AG04450 (cell line): ENCODE measurements at places on chromosomes 3 and 15.

GRCh38 chr3:50356553-50356952, 2.8 kb downstream of the TMEM115 start:
- DNase-seq, result no peak

DNA sequence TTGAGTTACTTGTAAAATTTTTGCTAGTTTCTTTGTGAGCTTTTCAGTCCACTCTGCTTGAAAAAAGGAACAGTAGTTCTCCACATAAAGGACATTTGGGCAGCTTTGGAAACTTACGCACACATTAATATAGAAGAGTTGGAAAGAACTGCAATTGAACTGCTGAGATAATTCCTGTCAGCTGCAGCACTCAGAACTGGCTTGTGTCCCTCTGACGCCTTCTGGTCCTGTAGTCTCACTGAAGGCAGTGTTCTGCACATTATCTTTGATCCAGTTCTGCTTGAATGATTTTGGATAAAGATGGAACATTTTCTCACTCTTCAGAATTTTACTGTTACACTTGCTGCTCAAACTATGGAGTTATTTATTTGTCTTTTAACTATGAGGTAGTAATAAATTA, 901.9 kb downstream of the OTOL1 start:
- DNase-seq, result no peak

DNA sequence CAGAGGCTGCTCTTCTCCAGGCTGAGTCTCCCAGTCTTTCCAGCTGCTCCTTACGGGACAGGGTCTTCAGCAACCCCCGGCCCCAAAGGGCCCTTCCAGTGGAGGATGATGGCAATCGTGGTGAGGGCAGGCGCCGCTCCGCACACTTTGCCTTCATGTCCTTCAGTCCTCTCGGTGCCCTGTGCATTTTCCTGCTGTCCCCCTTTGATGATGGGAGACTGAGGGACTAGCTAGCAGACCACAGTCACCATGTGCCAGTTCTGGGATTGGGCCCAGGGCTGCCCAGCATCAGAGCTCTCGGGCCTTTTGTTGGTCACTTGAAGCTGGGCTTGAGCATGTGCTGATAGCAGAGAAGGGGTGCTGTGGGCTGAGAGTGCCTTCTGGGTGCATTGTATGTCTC, 8.8 kb upstream of the TXNRD3 start:
- no peak for DNase-seq

GRCh38 chr3:127938800-127939199, 23.8 kb downstream of the KBTBD12 start:
- no peak for DNase-seq

- DNase-seq, result no peak
Measured at GRCh38 chr15:85831415-85832113, 36.8 kb upstream of the KLHL25 start.

DNA sequence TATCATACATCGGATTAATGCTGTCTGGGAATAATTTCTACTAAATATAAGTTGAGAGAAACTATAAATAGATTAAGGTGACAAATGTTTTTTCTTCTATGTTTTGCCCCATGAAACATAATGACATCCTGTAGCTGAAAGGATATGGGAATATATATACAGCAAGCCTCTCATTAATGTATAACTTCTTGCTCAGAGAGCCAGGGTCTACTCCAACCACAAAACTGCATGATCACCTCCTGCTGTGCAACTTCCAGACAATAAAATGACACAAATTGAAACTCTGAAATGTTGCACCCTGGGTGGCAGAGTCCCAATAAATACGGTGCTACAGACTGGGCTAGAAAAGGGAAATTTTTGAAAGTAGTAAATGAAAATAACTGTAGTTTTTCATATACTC, 571.9 kb upstream of the CBLB start:
- no peak for DNase-seq

GRCh38 chr15:78306176-78306774, 6.9 kb upstream of the SKIC8 start:
- peak; percentile 27 for DNase-seq

- peak; percentile 96 for DNase-seq
Measured at GRCh38 chr3:120498556-120499346, 48.0 kb upstream of the FSTL1 start.

- peak; percentile 26 for DNase-seq
Measured at GRCh38 chr3:139117136-139117675, 72.5 kb upstream of the PRR23C start.

DNA sequence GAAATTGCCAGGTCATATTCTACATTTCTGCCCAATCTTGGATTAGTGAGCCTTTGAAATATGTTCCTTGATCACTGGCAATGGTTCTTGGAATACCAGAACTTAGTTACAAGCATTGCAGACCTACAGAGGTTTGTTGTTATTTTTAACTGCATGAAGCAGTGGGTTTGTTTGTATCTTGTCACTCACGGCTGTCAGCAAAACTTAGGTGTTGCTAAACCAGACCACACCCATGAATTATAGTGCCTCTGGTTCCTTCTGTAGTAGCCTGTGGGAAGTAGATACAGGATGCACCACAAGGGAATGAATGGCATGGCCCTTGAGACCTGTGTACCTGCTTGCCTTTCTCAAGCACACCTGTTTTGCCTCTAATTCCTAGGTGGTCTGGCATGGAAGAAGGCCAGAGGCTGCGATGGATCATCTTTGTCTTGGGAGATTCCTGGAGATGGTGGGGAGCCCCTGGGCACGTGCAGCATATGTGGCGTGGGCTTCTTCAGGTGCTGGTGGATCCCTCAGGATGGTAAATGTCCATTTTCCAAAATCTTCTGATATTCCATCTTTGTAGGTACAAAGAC, 138.8 kb downstream of the SNRPN start:
- no peak for DNase-seq

DNA sequence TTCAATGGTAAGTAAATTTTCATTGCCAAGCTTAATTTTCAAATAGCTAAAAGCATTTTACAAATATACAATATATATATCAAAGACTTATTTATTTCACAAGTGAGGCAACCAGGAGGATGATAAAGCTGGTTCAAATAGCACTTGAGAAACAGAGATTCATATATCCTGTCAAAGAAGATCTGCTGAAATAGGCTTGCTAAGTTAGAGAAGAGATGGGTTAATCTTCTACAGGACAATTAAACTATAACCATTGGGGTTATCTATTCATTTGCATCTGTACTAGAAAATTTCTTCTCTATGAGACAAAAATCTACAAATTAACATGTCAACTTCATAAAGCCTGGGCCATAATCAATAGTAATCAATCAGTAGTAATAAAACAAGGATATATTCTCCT, 637.7 kb upstream of the UBE2E2 start:
- DNase-seq, result no peak

- DNase-seq, result no peak
Measured at GRCh38 chr3:192129586-192129985, 597.8 kb downstream of the FGF12 start.

DNA sequence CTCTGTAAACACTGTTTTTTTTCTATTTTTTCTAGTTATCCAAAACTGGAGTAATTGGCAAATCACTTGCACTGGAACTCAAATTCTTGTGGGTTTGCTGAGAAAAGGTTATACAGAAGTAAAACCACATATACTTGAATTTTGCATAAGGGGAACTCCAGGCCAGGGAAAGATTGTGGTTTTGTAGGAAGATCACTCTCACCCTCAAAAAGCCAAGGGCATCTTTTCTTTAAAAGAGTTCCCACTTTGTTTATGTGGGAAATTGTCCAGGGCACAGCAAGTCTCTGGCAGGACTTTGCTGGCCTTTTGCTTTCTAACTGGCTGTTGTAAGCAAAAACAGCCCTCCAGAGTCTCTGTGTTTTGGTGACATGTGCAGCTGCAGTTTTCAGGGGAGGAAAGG, 340.3 kb upstream of the RBMS3 start:
- DNase-seq, result peak; percentile 78

DNA sequence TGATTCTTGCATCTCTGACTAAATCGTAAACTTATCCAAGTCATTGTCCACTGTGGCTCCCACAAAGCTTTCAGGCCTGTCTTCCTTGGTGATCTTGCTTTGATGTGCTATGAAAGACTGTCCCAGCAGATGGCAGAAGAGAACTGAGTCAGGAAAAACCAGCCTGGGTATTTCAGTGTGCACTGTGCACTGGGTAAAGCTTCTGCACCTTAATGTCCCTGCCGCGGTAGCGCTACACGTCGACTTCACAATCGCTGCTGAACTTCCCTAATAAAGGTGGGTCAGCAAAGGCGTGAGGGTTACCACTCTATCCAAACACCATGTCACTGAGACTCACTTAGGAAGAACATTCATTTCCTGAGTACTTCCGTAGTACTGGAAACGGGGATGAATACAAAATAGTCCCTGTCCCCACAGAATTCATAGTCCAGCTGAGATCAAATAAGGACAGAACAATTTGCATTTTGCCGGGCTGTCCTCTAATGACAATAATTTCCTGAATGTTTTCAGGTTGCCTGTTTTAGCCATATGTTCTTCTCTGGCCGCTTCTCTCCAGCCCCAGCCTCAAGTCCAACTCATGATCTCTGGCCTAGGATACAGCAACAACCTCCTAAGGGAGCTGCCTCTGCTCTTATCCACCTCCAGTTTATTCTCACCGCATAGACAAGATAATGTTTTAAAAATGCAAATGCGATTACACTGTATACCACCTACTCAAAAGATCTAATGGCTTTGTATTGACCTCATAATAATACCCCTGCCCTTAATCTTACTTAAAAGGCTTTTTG, 83.6 kb upstream of the AKAP13 start:
- peak; percentile 45 for DNase-seq

- peak; percentile 7 for DNase-seq
Measured at GRCh38 chr3:132256989-132257388, 60.2 kb upstream of the ACP3 start.

DNA sequence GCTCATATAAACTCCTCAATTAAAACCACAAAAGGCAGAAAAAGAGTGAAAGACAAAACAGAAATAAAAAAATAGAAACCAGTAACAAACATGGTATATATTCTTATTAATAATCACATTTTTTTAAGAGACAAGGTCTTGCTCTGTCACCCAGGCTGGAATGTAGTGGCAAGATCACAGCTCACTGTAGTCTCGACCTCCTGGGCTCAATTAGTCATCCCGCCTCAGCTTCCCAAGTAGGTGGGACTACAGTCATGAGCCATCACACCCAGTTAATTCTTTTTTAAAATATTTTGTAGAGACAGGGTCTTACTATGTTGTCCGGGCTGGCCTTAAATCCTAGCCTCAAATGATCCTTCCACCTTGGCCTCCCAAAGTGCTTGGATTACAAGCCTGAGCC, 37.1 kb downstream of the FAM240A start:
- DNase-seq, result no peak

DNA sequence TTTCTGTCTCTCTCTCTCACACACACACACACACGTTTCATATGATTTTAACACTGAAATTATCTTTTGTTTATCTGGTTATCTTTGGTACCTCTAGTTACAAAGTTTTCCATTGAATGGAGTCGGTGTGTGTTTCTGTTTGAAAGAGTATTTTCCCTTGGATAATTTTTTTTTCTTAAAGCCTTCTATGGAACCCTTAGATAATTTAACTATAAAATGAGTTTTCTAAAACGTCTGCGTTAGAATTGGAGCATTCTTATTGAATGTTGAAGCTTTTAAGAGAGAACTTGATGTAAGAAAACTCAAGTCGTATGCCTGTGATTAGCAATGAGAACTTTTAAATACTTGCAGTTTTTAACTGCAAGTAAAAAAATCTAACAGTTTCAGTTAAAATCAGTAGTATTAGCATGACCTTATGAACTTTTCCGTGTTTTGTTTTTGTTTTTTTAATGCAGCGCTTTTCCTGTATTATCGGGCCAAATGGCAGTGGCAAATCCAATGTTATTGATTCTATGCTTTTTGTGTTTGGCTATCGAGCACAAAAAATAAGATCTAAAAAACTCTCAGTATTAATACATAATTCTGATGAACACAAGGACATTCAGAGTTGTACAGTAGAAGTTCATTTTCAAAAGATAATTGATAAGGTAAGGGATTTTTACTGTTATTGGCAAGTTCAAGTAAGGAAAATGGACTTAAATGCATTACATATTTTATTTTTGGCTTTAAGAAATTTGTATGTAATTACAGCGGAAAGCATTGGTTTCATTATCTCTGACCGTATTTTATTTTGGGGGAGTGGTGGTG, 3.0 kb downstream of the SMC4 start:
- no peak for DNase-seq

DNA sequence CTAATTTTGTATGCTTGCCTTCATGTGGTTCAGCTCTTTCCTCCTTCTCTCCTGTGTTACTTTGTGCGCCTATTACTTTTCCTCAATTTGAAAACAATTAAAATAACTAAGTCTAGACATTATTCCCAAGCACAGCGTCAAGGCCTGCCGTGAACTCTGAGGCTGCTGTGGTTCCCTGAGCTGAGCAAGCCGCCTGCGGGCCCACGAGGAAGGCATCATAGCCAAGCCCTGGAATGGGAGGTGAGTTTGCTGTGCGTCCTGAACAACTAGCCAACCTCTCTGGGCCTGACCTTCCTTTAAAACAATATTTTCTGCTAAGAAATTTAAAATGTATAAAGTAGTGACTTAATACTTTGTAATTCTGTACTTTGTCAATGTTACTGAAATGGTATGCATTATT, 327.2 kb downstream of the OCA2 start:
- no peak for DNase-seq

DNA sequence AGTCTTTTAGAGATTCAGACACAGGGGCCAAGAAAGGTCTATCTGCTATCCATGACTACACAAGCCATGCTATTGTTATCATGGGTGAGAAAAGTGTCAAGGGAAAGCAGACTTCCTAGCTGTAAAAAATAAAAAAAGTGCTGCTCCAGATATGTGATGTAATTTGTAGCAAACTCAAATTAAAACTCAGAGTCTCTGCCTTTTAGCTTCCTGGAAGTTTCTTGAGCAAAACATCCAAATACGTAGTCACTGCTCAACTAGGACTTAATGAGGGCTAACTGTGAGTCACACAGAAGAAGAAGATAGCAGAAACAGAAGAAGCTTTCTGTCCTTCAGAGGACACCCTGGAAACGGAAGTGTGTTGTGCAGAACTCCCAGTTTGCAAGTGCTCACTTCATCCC, 393.4 kb upstream of the NR2F2 start:
- DNase-seq, result no peak

DNA sequence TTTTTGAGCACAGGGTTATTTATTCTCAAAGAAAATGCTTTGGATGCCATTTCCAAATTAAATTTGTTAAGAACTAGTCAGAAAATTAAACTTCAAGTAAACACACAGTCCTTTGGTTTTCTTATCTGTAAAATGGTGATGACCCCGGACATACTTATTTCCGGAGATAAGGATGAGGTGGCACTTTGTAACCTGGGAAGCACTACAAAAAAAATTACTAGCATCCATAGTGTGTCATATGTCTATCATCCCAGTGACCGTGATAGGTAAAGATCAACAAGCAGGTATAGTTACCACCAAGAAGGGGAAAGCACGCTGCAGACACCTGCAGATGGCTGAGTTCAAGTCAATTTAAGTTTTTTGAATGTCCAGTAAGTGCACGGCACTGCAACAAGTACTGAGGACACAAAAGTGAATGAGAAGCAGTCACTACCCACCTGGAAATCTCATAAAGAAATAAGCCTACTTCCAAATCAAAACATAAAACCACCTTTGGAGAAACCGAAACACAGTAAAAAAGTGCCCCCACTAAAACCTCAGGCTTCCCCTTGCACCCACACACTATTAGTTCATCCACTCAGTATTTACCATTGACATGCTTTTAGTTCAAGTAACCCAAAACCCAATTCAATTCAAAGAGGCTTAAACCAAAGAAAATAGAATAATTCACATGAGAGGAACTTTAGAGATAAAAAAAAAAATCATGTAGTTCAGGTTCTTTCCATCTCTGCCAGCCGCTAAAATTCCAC, 24.6 kb downstream of the SEMA5B start:
- no peak for DNase-seq

GRCh38 chr3:187678726-187679268, 8.6 kb upstream of the SST start:
- DNase-seq, result peak; percentile 23

- DNase-seq, result no peak
Measured at GRCh38 chr3:129399895-129400357, 28.5 kb downstream of the EFCAB12 start.
